Frontal cortex (tissue), 4 donors: ENCODE measurements at places on chromosomes 11 and 22.

GRCh38 chr11:113251281-113251680 is 63.1 kb upstream of the TTC12 start:
- no peak for DNase-seq

DNA sequence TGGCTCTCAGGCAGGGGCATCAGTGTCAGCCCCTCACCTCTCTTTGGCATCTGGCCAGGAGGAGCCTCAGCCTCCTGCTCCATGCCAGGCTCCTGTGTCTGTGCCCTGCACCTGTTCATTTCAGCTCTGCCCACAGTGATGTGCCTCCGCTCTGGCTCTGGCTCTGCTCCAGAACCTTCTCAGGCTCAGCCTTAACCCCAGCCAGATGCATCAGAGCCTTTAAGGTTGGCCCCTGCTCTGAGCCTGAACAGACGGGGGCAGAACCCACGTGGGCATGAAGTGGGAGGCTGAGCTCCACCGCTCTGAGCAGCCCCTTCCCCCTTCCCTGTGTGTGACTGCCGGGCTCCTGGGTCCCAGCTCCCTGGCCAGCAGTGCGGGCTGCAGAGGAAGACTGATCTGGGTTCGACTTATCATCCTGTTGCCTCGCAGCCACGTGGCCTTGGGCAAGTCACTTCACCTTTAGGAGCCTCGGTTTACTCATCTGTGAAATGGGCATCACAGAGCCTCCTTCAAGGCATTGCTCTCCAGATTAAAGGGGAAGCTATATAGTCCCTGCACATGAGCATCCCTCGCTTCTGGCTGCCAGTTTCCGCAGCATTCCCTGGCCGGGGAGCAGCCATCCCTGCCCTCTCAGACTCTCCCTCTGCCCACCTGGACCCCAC is 44.7 kb upstream of the RTL6 start:
- DNase-seq, result no peak

- DNase-seq, result no peak
Observed at GRCh38 chr11:71987521-71987920, 11.2 kb upstream of the IL18BP start.

- no peak for DNase-seq
Observed at GRCh38 chr11:41316751-41317150, 142.7 kb downstream of the LRRC4C start.

DNA sequence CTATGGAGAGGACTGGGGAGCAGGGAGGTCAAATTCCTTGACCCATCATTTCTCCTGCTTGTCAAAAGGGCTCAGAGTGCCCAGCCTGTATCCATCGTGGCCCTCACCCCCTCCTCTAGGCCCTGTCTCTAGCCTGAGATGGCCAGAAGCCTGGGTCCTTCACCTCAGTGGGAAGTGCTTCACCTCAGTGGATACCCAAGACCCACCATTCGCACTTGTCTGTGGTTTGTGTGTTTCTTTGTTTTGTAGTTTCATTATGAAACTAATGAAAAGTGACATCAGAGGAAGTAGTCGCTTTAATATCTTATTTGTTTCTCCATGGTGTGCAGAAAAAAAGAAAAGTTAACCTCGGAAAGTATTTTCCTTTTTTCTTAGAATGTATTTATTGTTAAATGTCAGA is 194.0 kb upstream of the CADM1 start:
- DNase-seq, result no peak

DNA sequence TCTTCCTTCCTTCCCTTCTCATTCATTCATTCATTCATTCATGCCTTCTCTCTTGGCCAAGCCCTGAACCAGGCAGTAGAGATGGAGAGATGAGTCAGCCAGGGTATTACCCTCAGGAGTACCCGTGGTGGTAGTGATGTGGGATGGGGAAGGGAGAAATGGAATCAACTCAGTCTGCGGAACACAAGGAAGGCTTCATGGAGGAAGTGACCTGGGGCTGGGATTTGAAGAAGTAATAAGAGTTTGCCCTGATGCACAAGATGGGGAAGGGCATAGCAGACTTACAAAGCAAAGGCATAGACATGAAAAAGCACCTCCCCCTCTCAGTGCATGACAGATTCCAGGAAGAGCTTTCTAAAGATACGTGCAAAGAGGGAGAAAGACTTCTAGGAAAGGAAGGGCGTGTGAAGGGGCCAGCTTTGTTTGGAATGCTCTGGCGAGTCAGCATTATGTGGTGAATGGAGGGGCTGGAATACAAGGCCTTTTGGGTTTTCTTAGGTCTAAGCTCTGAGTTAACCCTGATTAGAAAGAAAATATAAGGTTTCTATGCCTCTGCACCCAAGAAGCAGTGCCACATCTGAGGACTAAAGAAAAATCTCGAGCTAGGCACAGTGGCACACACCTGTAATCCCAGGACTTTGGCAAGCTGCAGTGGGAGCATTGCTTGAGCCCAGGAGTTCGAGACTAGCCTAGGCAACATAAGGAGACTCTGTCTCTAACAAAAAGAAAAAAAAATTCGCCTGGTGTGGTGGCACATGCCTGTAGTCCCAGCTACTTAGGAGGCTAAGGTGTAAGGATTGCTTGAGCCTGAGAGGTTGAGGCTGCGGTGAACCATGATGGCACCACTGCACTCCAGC is 36.4 kb upstream of the ACER3 start:
- no peak for DNase-seq

DNA sequence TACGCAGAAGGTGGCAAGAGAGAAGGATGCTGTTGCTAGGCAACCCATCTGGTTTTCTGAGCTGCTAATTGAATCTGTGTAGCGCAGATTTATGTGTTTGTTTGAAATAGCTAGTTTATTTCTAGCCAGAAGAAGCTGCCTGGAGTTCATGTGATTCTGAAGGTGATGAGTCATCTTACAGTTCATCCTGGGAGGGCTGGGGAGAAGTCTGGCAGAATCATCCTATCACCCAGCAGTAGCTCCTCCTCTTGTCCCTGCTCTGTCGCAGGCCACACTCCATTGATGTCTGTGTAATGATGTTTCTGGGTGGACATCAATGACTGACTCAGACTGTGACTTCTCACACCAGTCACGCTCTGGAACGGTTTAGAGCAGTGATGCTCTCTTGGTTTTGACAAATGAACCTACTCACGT is 4.8 kb upstream of the FBXO7 start:
- DNase-seq, result peak; percentile 30

- DNase-seq, result no peak
Observed at GRCh38 chr11:96228473-96228891, 114.5 kb downstream of the MAML2 start.

GRCh38 chr11:57644748-57645688 is 4.7 kb downstream of the YPEL4 start:
- peak; percentile 76 for DNase-seq

GRCh38 chr11:103807806-103808205 is 228.6 kb upstream of the DDI1 start:
- DNase-seq, result no peak

- DNase-seq, result no peak
Observed at GRCh38 chr11:20197881-20198280, 37.6 kb upstream of the DBX1 start.

GRCh38 chr11:22337596-22338485 is at the start of gene SLC17A6:
TSS of gene SLC17A6 (plus strand) at chr11:22338381. CDS start at chr11:22338534, 153 bp downstream.
- peak; percentile 13 for DNase-seq

DNA sequence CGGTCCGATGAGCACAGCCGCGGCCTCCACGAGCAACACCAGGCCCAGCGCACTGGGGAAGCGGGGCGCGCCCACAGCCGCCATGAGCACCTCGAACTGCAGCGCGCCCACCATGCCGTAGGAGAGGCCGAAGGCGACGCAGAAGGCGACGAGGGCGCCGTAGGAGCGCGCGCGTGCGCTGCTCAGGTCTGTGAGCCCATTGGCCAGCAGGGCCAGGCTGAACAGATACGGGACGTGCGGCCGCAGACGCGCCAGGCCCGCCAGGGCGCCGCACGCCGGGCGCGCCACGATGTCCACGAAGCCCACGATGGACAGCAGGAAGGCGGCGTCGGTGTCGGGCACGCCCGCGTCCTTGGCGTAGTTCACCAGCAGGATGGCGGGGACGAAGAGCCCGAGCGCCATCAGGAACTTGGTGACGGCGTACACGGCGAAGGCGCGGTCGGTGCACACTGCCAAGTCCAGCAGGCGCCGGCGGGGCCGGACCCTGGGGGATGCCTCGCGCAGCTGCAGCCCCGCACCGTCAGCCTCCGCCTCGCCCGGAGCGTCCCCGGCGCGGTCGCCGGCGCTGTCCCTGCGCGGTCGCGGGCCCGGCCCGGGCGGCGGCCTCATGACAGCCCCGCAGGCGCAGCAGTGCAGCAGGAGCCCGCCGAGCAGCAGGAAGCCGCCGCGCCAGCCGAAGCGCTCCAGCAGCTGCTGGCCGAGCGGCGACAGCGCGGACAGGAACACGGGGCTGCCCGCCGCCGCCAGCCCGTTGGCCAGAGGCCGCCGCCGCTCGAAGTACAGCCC is 2.9 kb downstream of the SLC16A8 start:
- no peak for DNase-seq

DNA sequence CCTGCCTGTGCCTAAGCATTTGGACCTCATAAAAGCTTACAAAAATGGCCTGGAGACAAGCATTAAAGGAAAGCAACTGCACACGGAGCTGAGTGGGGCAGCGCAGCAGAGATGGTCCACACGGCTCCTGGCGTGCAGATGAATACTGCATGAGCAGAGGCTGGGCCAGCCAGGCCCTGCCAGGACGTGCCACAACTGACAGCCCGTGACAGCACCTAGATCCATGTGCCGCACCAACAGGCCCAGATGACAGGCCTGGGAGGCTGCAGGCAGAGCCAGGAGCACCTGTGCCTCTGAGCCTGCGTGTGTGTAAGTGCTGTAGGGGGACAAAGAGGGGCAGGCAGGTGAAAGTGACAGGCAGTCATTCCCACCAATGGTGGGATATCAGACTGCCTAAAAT is 33.4 kb downstream of the MICAL3 start:
- DNase-seq, result no peak

- no peak for DNase-seq
Observed at GRCh38 chr11:120326228-120326627, 1.1 kb downstream of the TLCD5 start.

- no peak for DNase-seq
Observed at GRCh38 chr22:49883294-49883640, 29.6 kb downstream of the ZBED4 start.

DNA sequence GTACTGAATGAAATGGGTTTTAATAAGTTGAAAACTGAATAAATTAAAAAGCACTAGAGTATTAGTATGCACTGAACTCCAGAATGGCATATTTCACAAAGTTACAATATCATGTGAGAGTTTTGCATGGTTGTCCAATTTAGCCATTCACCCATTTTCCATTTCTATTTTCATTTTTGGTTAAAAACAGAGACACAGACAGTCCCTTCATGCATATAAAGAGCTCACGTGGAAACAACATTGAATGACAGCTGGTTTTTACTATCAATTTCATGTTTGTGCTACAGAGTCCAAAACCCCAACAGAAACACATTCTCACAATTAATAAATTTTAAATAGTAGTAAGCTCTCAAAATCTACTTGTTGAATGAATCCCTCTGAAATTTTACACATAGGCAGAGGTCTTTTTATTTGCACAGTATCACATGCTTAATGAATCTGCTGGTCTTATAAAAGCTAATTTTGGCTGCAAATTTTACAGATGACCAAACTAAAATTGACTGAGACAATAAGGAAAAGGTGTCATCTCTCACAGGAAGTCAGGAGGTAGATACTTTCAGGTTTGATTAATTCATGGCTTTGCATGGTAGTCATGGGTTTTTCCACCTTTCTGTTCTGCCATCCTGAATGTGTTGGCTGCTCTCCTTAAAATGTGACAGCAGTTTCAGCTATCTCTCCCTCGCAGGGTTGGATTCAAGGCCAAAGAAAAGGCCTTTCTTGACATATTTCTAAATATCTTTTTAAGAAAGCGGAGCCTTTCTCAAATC is 20.6 kb upstream of the DDI1 start:
- DNase-seq, result no peak

- no peak for DNase-seq
Observed at GRCh38 chr11:70230840-70231710, 28.0 kb downstream of the FADD start.

- no peak for DNase-seq
Observed at GRCh38 chr22:29580200-29580810, 608 bp downstream of the NIPSNAP1 start.

- no peak for DNase-seq
Observed at GRCh38 chr11:60252213-60253108, 9.5 kb upstream of the MS4A4E start.

- DNase-seq, result no peak
Observed at GRCh38 chr11:31106326-31106725, 263.2 kb downstream of the DCDC1 start.

DNA sequence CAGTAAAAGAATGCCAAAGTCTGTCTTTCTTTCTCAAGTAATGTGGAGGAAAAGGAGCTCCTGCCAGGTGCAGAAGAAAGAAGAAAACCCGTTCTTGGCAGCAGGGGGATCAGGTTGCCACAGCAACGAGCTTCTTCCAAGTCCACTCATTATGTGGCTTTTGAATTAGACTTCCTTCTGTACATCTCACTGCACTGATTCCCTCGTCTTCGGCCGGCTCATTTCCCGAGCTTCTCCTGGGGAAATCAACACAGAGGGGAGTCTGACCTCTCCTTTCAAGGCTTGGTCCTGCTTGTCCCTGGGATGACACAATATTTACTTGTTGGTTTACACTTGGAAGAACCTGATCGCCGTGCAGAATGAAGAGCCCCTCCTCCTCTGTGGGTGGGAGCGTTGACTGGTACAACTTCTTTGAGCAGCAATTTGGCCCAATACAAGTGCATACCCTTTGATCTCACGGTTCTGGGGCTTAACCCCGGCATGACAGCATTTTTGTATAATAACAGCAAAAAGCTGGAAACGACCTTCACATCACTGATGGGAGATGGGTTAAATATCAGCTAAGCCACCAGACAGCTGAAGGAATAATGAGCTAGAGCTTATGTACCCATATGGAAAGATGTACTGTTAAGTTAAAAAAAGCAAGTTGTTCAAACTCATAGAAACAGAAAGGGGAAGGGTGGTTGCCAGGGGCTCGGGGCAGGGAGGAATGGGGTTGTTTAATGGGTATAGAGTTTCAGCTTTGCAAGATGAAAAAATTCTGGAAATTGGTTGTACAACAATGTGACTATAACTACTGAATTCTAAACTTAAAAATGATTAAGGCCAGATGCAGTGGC is 35.4 kb downstream of the MCHR1 start:
- DNase-seq, result peak; percentile 38

DNA sequence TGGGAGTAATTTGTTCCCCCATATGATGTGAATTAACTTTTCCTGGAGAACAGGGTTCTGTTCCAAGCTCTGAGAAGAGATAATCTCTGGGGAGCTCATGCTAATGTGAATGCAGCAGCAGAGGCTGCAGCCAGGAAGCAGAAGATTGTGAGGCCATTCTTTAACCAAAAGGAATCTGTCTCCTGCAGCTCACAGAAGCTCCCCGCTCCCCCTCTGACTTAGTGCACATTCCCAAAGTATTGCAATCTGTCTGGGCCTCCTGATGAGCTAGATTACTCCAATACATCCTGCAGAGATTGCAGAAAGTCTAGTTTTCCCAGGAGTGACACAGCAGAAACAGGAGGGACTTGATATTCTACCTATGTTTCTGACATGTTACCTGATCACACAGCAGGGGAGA is 420.6 kb upstream of the FAT3 start:
- DNase-seq, result no peak

GRCh38 chr22:41347066-41347859 is 34.5 kb upstream of the TEF start:
- DNase-seq, result no peak
